Motor neuron (in vitro differentiated cells): ENCODE measurements at places on chromosomes 13 and 19. TPM values are rescaled to one million over a fixed set of nuclear protein-coding genes. Genes with fewer than 3 reads are reported as not detected.

The CGB3 gene
- 0.47 TPM in 1 of 2 replicates, not detected in the other for total RNA-seq

DNA sequence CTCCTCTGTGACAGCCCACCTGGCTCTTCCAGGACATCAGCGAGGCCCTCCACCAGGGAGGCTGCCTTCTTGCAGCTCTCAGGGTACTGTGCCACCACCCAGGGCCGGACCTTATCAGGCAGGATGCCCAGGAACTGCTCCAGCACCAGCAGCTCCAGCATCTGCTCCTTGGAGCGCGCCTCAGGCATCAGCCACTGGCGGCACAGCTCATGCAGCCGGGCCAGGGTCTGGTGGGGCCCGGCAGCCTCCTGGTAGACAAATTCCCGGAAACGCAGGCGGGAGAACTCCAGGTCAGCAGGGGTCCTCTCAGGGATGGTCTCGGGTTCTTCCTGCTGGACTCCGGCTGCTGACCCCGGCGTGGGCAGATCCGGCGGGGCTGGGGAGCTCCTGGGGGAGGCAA is 8.2 kb downstream of the ZSCAN18 start:
- no peak for ATAC-seq

GRCh38 chr19:45515081-45515624 is 7.9 kb downstream of the VASP start:
- no peak for ATAC-seq

DNA sequence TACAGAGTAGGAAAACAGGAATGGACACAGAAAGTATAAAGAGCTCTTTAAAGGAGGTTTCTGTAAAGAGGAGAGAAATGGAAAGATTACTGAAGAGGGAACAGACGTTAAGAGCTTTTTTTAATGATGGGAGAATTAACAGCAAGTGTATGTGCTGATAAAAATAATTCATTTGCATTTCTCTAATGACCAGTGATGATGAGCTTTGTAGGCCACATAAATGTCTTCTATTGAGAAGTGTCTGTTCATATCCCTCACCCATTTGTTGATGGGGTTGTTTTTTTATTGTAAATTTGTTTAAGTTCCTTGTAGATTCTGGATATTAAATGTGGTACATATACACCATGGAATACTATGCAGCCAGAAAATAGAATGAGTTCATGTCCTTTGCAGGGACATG is 40.0 kb downstream of the MYO16 start:
- no peak for ATAC-seq

DNA sequence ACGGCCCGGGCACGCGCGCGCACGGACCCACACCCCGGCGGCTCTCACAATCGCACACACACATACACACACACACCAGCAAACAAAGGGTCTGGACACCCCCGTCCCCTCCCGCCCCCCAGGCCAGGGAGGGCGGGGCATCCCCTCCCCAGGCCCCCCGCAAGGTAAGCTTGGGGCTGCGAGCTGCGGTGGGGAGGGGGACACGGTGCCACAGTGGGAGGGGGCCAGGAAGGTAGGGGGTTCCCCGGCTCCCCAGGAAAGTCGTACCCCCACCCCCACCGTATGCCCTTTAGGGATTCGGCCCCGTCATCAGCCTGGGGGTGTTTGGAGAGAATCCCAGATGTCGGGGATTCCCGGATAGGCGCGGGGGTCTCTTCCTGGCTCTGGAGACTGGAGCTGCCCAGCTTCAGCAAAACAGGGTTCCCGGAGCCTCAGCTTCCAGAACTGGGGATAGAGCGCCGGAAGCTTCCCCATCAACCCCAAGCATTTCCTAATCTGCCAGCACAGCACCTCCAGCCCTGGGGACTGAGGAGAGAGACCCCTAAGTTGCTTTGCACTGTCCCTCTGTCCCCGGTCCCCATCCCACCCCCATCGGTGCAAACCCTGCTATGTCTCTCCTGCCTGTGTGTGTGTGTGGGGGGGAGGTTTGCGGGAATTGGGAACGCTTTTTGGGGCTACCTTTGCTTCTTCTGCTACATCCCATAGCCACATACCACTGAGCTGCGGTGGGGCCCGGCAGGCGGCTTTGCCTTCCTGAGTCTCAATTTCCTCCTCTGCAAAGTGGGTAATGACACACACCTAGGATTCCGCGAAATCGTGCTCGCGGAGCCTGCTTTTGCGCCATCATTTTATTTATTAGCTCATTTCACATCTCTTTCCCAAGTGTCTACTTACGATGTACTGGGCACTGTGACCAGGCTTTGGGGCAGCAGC is 1.8 kb upstream of the CDC37 start:
- no peak for ATAC-seq

The NRTN gene
- total RNA-seq: not detected in 2 replicates

GRCh38 chr13:31878955-31879354 is 139.6 kb downstream of the RXFP2 start:
- no peak for ATAC-seq

DNA sequence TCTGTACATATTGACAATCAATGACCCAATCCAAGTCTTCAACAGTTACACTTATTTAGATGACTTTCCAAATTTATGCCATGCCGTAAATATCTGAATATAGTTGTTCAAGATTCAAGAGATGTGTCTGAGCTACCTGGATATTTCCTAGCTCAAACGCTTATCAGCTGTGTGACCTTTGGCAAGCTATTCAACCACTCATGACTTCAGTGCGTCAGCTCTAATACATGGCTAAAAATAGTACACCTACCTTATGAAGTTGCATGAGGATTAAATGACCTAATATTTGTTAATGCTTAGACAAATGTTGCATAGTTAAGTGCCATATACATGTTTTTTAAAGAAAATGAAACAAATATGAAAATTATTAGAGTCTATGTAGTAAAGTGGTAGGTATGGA is 704.1 kb downstream of the OLFM4 start:
- ATAC-seq: no peak

The FLT3LG gene
- total RNA-seq: 8.7 and 9.5 TPM in 2 replicates

- ATAC-seq: no peak
Measured at GRCh38 chr13:111476197-111476596, 155.8 kb downstream of the TEX29 start.

- ATAC-seq: no peak
Measured at GRCh38 chr13:72462726-72463125, 264.7 kb downstream of the MZT1 start.

GRCh38 chr13:103078158-103078557 is 11.9 kb upstream of the SLC10A2 start:
- ATAC-seq: no peak

GRCh38 chr19:35330475-35330874 is 1.5 kb downstream of the CD22 start:
- no peak for ATAC-seq
